ENCODE measurements at places on chromosomes 7 and 10. TPM values are rescaled to one million over a fixed set of nuclear protein-coding genes. Genes with fewer than 3 reads are reported as not detected.

DNA sequence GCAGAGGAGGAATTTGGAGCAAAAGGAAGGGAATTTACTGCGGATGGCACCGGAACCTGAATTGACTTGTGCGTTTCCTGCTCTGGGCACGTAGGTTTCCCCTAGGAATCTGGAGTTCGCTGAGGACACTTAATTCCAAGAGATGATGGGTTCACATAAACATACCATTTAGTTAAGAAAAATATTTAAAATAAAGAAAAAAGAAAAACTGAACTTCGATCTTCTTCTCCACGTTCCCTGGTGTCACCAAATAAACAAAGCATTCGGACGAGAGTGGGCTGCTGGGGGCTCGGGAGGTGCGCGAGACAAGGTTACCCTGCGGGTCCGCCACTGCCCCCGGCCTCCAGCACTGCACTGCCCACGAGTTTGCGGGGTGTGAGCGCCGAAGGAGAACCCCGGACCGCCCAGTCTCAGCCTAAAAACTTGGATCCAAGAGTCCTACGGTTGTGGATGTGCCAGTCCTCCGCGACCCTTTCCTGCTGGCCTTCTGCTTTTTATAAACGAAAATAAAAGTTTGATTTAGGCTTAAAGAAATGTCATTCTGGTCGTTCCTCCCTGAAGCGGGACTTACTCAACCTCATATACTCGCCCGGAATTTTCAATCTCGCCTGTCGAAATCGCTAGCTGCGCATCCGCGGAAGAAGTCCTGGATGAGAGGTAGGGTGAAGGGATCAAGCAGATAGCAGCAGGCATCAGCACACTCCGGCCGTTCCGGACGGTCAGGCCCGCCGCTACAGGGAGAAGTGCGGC lies 30.3 kb downstream of the SKIDA1 start:
- H3K4me1 ChIP-seq, result no peaks in the 10 kb centered on the region
- H3K27ac ChIP-seq, result peak overlapping the region; percentile 56
- peak; percentile 29 for DNase-seq

GRCh38 chr10:22280078-22280477 lies 36.1 kb upstream of the COMMD3 start:
- no peak overlapping the region for H3K27ac ChIP-seq
- no peaks in the 10 kb centered on the region for H3K4me1 ChIP-seq
- no peak for DNase-seq
- no peaks in the 10 kb centered on the region for H3K27me3 ChIP-seq

DNA sequence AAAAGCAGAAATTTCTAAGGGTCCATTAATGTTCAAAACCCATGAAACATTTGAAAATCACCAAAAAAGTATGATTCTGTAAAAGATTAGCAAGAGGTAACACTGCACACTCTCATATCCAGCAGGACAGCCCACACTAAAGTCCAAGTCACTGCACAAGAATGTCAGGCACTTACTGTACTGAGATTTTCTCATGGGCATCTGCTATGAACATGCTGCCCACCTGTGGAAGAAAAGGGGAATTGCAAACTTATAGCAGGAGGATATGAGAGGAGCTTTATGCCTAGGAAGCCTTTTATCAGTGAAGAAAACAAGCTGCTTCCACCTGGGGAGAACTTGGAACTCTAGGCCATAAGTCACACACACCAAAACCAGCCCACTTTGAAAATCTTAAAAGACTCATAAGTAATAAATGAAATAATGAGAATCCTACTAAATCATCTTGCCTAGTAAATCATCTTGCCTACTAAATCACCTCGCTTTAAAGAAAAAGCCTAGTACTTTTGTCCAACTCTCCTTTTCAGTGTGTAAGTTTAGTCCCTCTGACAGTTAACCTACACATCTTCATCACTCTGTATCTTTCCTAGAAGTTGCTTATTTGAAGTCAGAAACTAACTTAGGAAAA lies 46.1 kb downstream of the ARMH3 start:
- no peak overlapping the region for H3K27ac ChIP-seq
- DNase-seq, result peak; percentile 30
- H3K4me3 ChIP-seq, result no peak overlapping the region

DNA sequence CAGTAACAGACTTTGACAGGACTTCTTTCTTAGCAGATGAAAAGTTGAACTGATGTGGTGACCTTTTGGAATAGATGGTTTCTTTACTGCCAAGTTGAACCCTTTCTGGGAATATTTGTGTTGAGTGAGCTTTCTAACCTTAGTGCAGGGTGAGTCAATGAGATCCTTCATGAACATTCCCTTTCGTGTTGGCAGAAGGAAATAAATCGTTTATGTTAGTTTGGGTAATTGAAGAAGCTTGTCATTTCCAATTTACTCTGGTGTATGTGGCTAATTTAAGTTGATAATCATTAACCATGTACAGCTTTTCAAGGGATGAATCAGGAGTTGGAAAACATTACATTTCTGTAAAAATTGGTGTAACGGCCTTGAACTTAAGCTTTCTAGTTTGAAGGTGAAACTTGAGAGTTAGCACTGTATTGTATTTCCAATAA lies 43.4 kb downstream of the PTTG1IP2 start:
- H3K27ac ChIP-seq, result no peak overlapping the region
- H3K4me1 ChIP-seq, result no peaks in the 10 kb centered on the region
- DNase-seq, result no peak
- H3K36me3 ChIP-seq, result no peaks in the 10 kb centered on the region

GRCh38 chr10:591646-592045 lies 97.8 kb downstream of the DIP2C start:
- H3K4me3 ChIP-seq, result no peak overlapping the region
- H3K36me3 ChIP-seq, result no peaks in the 10 kb centered on the region
- H3K4me1 ChIP-seq, result peaks cover 8% of the 10 kb centered on the region
- no peaks in the 10 kb centered on the region for H3K27me3 ChIP-seq

GRCh38 chr7:69640925-69641594 lies 42.8 kb downstream of the AUTS2 start:
- H3K36me3 ChIP-seq, result no peaks in the 10 kb centered on the region
- no peak overlapping the region for H3K27ac ChIP-seq
- H3K4me1 ChIP-seq, result peaks cover 3% of the 10 kb centered on the region
- no peak overlapping the region for H3K4me3 ChIP-seq

- no peak for DNase-seq
- H3K4me1 ChIP-seq, result no peaks in the 10 kb centered on the region
- H3K27me3 ChIP-seq, result no peaks in the 10 kb centered on the region
- H3K4me3 ChIP-seq, result no peak overlapping the region
These were observed 6.1 kb upstream of the SH3PXD2A start for GRCh38 chr10:103861505-103861904.

DNA sequence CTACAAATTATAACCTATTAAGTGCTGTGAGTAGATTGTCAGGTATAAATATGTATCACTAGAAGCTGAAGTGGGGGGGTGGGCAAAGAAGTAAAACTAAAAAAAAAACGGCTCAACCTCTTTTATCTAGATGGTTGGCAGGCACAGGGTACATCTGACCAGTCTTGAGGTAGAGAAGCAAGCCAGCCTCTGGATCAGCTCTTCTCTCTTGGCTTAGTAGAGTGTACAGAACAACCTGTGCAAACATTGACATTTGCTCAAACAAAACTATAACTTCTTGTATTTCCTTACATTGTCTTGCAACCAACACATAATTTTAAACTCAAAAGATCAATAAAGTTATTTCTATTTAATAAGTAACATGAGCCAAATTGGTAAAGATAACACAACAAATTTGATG lies 25.6 kb downstream of the DNA2 start:
- DNase-seq, result no peak
- H3K27me3 ChIP-seq, result no peaks in the 10 kb centered on the region
- no peak overlapping the region for H3K4me3 ChIP-seq
- H3K27ac ChIP-seq, result no peak overlapping the region

GRCh38 chr7:130084037-130084875 lies 13.9 kb downstream of the KLHDC10 start:
- no peak overlapping the region for H3K27ac ChIP-seq
- no peaks in the 10 kb centered on the region for H3K36me3 ChIP-seq
- no peak overlapping the region for H3K4me3 ChIP-seq
- no peak for DNase-seq

DNA sequence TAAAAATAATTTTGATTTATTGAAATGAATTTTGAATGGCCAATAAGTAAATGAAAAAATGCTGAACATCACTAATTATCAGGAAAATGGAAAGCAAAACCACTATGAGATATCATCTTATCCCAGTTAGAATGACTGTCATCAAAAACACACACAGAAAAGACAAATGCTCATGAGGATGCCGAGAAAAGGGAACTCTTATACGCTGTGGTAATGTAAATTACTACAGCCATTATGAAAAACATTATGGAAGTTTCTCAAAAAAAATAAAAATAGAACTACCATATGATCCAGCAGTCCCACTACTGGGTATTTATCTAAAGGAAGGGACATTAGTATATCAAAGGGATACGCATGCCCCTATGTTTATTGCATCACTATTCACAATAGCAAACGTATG lies 15.8 kb downstream of the SCIN start:
- no peak overlapping the region for H3K4me3 ChIP-seq
- no peaks in the 10 kb centered on the region for H3K36me3 ChIP-seq
- no peak for DNase-seq
- no peaks in the 10 kb centered on the region for H3K27me3 ChIP-seq
- no peaks in the 10 kb centered on the region for H3K4me1 ChIP-seq

GRCh38 chr10:21498986-21499385 lies 26.5 kb downstream of the SKIDA1 start:
- no peak overlapping the region for H3K4me3 ChIP-seq
- H3K36me3 ChIP-seq, result no peaks in the 10 kb centered on the region

GRCh38 chr10:106082865-106083264 lies 1081.6 kb downstream of the SORCS1 start:
- no peaks in the 10 kb centered on the region for H3K36me3 ChIP-seq
- no peaks in the 10 kb centered on the region for H3K4me1 ChIP-seq
- H3K27me3 ChIP-seq, result no peaks in the 10 kb centered on the region
- no peak for DNase-seq

DNA sequence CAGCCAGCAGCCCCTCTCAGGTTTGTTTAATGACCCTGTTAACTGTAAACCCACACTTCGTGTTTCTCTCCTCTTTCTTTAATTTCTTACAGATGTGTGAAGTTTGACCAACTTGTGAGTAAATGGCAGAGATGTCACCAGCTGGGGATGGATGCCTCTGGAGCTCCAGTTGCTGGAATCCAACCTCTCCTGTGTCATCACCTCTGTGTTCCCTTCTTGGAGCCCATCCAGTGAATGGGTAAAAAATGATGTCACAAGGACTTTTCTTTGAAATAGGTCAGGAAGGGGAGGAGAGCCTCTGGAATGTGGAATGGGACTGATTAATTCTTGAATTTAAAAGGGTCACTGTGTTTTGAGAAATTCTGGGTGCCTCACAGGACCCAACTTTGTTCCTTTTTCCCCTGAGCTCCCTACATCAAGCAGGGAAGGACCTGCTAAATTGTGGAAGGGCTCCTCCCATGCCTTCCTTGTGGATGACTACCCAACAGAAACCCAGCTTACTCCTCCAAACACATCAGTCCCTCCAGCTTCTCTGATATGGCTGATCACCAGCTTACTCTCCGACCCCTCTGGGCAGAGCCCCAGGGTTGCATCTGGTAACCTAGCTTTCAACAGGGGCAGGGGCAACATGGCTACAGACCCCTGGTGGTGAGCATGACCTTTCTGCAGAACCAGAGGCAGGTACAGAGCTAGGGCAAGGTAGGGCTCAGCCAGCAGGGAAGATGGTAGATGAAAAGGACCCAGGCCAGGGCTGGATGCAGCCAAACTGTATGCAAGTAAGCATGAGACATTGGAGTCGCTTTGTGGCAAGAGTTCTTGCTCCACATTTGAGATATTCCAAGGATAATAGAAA lies 67.5 kb downstream of the STRA8 start:
- H3K27me3 ChIP-seq, result no peaks in the 10 kb centered on the region
- no peaks in the 10 kb centered on the region for H3K36me3 ChIP-seq
- H3K4me3 ChIP-seq, result no peak overlapping the region
- no peak for DNase-seq

DNA sequence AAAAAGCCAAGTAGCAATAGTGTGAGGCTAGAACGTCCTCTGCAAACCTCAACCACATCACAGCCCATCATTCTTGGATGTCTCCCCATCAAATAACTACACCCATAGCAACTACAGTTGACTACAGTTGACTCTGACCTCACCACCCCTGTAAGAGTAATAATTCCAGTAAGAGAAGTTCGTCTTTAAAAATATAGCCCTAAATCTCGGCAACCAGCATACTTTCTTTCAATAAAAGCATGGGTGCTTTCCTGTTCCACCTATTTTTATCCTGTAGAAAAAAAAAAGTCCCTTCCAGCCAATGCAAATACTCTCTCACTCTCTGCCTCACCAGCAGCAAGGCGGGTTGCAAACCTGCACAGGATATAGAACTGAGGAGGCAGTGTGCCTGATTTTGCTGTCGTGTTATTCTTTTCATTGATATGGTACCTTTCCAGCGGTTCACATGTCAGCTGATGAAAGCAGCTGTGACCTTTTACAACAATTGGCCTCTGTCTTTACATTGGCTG lies 187.5 kb upstream of the NFE2L3 start:
- no peak for DNase-seq
- no peaks in the 10 kb centered on the region for H3K4me1 ChIP-seq
- no peaks in the 10 kb centered on the region for H3K36me3 ChIP-seq
- H3K4me3 ChIP-seq, result no peak overlapping the region

DNA sequence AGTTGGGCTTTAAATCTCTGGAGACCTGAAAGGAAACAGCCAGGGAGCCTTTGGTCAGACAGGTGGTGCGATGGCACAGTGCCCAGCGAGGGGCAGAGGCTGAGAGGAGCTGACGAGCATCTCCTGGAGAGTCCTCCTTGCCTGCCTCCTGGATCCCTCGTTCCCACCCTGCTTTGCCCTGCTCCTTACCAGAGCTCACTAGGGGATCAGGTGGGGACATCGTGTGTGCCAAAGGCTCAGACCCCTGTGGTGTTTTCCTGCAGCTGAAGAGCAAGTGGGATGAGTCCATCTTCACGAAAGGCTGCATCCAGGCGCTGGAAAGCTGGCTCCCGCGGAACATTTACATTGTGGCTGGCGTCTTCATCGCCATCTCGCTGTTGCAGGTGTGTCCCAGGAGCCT lies 21.8 kb upstream of the SH2D4B start:
- DNase-seq, result peak; percentile 28
- H3K27me3 ChIP-seq, result no peaks in the 10 kb centered on the region
- H3K36me3 ChIP-seq, result no peaks in the 10 kb centered on the region
- H3K4me3 ChIP-seq, result no peak overlapping the region

BTBD16 gene
- total RNA-seq, result not detected

PTCD1 gene
- total RNA-seq, result 8.3 TPM

TMEM236 gene
- 0.33 TPM for total RNA-seq

Measured in ovary (tissue), 10 donors.